LHCN-M2 (cell line): ENCODE measurements at places on chromosomes 2 and 18. TPM values are rescaled to one million over a fixed set of nuclear protein-coding genes. Genes with fewer than 3 reads are reported as not detected.

DNA sequence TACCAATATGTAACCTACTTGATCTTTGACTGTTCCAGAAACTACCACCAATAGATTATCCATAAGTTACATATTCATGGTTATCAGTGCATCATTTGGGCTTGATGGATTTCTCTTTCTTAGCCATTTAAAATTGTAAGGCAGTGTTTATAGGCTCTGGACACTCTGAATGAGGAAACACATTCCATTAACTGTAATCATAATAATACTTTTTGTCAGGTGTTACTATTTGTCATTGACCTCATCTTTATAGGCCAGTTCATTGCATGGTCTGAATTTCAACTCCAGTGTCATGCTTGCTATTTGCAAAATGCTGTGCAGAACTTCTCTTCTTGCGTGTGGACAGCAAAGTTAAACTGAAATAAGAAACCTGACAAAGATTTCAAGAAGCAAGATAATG, 1340.2 kb upstream of the ZEB2 start:
- DNase-seq, result peak; percentile 5

DNA sequence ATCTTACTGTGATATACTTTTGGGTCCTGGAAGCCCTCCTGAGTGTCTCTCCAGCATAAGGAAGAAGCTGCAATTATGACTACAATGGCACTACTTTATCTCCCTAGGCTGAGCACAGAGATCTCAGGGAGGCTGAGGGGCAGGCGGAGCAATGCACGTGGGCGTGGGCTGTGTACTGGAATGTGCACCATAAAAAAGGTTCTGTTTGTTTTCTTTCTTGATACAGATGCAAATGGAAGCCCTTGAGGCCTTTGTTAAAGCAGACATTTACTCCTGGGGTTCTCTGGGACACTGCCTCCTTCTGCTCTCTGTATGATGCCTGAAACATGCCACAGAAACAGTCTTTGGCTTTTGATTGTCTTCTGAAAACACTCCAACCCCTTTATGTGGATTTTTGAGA, 79.1 kb upstream of the DLX2 start:
- no peak for DNase-seq

GRCh38 chr18:75524181-75524580, 96.7 kb upstream of the SMIM21 start:
- no peak for DNase-seq

GRCh38 chr18:43876748-43877147, 599.5 kb upstream of the SYT4 start:
- no peak for DNase-seq

POTEI gene
- not detected in 2 replicates for total RNA-seq

- DNase-seq, result no peak
Measured at GRCh38 chr2:190459881-190460280, 51.7 kb downstream of the MFSD6 start.

NETO1 gene
- total RNA-seq, result not detected in 2 replicates

DNA sequence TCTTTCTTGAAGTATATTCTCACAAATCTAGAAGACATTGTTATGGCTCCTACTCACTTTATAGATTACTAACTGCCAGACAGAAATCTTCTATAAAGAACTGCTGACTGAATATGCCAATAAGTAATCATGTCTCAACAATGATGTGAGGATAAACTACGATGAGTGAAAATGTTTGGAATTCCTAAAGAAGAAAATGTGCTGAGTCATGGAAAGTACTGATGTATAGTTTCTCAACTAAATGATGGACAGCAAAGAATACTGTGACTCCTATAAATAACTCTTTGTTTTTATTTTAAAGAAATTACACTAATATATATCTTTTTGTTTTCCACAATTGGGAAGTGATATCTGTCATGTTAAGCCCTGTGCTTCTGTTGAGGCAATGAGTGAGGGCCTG, 232.9 kb downstream of the LNPK start:
- no peak for DNase-seq

CPO gene
- total RNA-seq, result not detected in 2 replicates

DSG3 gene
- total RNA-seq, result not detected in 2 replicates

GRCh38 chr2:100923461-100924060, 78.5 kb upstream of the RPL31 start:
- DNase-seq, result no peak

- no peak for DNase-seq
Measured at GRCh38 chr2:230946429-230947234, 21.6 kb upstream of the GPR55 start.

RTP5 gene
- total RNA-seq, result not detected in 2 replicates

- DNase-seq, result no peak
Measured at GRCh38 chr18:9421901-9422327, 53.4 kb upstream of the RALBP1 start.

DNA sequence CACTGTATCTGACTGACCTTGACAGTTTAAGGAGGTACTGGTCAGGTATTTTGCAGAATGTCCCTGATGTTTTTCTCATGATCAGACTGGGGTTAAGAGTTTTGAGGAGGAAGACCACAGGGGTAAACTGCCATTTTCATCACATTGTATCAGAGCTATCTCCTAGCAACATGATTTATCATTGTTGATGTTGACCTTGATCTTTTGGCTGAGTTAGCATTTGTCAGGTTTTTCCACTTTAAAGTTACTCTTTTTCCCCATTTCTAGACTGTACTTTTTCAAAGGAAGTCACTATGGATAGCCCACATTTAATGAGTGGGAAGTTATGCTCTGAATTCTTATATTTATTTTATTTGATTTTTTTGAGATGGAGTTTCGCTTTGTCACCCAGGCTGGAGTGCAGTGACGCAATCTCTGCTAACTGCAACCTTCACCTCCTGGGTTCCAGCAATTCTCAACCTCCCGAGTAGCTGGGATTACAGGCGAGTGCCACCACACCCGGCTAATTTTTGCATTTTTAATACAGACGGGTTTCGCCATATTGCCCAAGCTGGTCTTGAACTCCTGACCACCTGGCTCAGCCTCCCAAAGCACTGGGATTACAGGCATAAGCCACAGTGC, 17.7 kb upstream of the SLC39A10 start:
- no peak for DNase-seq

DNA sequence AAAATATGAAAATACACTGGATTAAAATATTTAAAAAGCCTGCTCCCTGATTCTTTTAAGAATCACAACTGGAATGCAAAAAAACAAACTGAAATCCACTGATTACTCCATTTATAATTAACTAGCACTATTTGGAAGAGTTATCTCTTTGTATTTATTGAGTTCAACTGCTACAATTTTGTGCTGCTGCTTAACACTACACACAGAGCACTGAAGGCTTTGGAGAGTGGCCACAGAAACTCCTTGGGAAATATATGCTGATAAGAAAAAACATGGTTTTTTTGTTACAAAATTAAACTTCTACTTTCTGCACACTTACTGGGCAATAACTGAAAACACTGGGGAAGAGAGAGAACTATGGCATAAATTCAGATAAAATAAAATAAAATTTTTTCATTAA, 19.8 kb upstream of the BZW1 start:
- no peak for DNase-seq

- DNase-seq, result no peak
Measured at GRCh38 chr18:7766346-7766745, 199.2 kb downstream of the PTPRM start.

QPCT gene
- total RNA-seq, result 0.13 and 0.57 TPM in 2 replicates

GRCh38 chr18:28125051-28125450, 51.9 kb downstream of the CDH2 start:
- DNase-seq, result no peak

DDX18 gene
- total RNA-seq, result 66.9 TPM in 2 replicates

DNA sequence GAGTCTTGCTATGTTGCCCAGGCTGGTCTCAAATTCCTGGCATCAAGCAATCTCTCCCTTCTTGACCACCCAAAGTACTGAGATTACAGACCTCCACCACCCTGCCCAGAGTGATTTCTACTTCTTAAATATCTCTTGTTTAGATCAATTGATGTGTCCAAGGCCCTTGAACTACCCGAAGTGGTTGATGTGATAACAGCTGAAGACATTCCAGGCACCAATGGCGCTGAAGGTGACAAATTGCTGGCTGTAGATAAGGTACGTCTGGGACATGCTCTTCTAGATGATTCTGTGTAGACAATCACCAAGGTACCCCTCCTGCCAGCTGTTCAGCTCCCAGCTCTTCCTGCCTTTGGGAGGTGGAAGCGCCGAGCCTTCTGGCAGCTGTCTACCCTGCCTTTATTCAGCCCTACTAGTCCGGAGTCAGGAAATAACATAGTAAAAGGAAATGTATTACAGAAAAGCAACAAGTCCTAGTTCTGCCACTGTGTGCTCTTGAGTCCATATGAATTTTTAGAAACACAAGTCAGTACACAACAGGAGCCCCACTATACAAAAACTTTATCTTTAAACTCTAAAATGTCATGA, 61.3 kb upstream of the BZW1 start:
- DNase-seq, result no peak

- DNase-seq, result peak; percentile 76
Measured at GRCh38 chr18:48993586-48993985, 42.8 kb upstream of the SMAD7 start.

- DNase-seq, result peak; percentile 68
Measured at GRCh38 chr2:219713110-219713509, 85.7 kb downstream of the SLC4A3 start.

WBP1 gene
- total RNA-seq, result 58.6 and 65.4 TPM in 2 replicates

ADD2 gene
- not detected in 2 replicates for total RNA-seq

GRCh38 chr2:125564471-125564870, 1091.5 kb upstream of the GYPC start:
- no peak for DNase-seq

DNA sequence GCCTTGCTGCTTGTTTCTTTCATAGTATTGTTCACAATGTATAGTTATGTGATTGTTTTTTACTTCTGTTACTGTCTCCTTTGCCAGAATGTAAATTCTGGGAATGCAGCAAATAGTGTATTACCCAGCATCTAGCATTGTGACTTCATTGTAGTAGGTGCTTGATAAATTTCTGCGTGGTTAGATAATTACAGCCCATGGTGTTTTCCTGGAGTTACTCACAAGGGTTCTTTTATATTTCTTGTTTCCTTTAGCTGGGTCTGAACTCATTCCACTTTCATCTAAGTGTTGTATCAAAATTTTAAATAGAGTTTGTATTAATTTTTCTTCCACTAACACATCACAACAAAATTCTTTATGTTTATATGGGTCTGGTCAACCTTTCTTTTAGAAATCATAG, 132.6 kb downstream of the MAP4K4 start:
- DNase-seq, result no peak

- DNase-seq, result no peak
Measured at GRCh38 chr18:43514747-43515146, 237.5 kb upstream of the SYT4 start.

GDF7 gene
- not detected in 2 replicates for total RNA-seq

STK11IP gene
- 11.6 and 13.2 TPM in 2 replicates for total RNA-seq

FHOD3 gene
- 8.5 and 8.7 TPM in 2 replicates for total RNA-seq

- DNase-seq, result no peak
Measured at GRCh38 chr2:120471166-120471565, 125.2 kb downstream of the INHBB start.

PFN4 gene
- total RNA-seq, result 0.63 and 1.7 TPM in 2 replicates

GNLY gene
- not detected in 2 replicates for total RNA-seq

GRCh38 chr2:99977966-99978365, 164.4 kb downstream of the AFF3 start:
- no peak for DNase-seq
